Muscle of arm (tissue), 14 donors: ENCODE measurements at places on chromosomes 16 and 17.

GRCh38 chr17:77907497-77908461 lies 50.7 kb upstream of the TNRC6C start:
- no peak for DNase-seq

DNA sequence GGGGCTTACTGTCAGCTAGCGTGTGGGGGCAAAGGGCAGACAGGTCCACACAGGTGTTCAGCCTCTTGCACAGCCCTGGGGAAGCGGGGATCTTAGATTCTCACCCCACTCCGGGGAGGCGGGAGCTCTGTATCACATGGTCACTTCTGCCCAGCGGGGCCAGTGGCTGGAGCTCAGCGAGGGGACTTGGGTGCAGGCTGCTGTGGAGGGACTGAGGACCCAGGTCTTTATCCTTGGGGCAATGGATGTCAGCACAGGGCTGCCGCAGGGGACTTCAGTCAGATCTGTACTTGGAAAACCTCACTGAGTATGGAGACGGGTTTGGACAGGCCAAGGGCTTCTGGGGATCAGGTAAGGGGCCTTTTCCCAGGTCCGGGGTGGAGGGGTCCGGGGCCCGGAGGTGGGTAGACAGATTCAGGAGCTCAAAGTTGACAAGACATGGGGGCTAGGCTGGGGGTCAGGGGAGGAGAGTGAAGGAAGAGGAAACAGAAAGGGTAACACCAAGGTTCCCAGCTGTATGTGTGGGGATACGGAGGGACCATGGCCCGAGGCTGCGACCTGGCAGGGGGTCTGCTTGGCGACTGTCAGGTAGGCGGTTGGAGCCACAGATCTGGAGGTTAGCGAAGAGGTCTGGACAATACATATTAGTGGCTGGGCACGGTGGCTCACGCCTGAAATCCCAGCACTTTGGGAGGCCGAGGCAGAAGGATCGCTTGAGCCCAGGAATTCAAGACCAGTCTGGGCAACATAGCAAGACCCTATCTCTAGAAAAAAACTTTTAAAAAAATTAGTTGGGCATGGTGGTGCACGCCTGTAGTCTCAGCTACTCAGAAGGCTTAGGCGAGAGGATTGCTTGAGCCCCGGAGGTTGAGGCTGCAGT lies 15.1 kb upstream of the BAIAP2 start:
- no peak for DNase-seq

DNA sequence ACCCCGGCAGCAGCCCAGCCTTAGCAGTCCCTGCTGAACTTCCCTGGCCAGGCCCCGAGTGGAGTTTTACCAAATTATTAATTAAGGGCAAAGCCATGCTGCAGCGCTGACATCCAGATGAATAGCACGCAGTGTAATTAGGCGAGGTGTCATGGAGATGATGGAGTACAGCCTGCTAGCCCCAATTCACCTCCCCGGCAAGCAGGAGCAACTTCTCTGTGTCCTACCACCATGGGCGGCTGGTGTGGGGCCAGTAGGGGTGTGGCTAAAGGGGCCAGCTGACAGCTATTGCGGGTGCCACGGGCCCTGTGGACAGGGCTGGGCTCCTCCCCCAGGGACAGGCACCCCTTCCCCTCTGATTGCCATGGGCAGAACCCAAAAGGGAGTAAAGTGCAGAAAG lies 24.5 kb downstream of the ENDOV start:
- DNase-seq = no peak

DNA sequence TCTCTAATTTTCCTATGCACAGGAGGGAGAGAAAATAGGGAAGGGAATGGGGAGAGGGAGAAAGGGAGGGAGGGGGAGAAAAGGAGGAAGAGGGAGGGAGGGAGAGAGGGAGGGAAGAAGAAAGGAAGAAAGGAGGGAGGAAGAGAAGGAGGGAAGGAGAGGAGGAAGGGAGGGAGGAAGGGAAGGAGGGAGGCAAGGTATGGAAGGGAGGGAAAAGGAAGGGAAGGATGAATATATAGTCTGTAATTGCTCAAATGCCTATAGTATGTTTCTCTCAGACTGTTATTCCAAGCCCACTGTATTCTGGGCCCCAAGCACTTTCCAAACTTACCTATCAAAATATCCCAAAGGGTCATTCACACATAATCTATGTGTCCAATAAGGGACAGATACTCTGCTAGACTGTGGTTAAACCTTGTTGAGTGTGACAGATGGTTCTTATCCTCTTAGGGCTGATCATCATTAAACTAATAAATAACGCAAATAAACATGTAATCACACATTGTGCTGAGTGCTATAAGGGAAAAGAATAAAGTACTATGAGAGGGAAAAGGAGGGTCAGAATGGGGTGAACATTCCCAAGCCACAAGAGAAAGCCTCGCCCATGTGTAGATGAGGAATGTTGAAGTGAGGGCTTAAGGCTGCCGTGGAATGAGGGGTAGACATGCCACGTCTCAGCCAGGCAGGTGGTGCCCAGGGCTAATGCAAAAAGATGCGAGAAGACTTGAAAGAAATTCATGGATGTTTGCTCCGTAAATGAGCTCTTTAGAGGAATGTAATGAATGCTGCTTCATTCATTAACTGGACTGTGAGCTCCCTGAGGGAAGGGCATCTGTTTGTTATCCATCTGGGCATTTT lies 30.6 kb downstream of the ASIC2 start:
- DNase-seq = no peak

DNA sequence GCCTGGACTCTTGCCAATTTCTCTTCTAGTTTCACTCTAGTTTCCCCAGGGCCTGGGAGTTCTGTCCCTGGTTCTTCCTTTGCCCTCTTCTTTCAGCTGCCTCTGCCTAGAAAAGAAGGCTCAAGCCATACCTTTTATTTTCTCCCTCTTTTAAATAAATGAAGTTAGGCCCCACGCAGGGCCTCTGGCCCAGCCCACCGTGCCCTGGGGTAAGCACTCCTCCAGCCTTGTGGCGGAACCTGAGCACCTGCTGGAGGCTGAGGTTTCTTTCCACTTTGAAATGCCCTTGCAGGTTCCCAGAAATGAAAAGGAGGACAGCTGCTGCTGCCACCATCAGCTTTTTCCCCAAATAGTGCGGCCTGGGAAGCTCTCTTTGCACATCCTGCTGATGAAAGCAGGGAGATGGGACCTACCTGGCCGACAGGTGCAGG lies 139.4 kb downstream of the CCDC182 start:
- DNase-seq = no peak

GRCh38 chr16:56880685-56881084 lies 15.7 kb downstream of the SLC12A3 start:
- no peak for DNase-seq

DNA sequence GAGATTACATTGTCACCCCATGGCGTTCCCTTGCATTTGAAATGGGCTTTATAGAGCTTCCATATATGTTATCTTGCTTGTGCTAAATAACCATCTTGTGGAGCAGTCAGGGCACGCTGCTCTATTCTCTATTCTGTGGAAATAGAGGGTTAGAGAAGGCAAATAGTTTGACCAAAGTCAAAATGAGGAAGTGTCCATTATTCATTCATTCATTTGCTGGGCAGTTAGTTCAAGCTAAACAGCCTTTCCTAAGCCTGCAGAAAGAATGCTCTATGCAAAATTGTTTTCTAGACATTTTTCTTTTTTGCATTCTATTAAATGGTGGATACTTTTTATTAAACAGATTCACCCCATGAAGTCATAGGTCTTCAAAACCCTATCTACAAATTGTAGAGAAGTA lies 67.8 kb upstream of the ELAC2 start:
- DNase-seq = no peak

- no peak for DNase-seq
These were observed 83.5 kb upstream of the IRX5 start for GRCh38 chr16:54847207-54847606.

GRCh38 chr17:74960570-74961342 lies 11.8 kb downstream of the HID1 start:
- DNase-seq = no peak
